ENCODE measurements at places on chromosomes 2 and 18.

- no peak for DNase-seq
Observed at GRCh38 chr2:156466739-156467405, 30.7 kb downstream of the GPD2 start.

DNA sequence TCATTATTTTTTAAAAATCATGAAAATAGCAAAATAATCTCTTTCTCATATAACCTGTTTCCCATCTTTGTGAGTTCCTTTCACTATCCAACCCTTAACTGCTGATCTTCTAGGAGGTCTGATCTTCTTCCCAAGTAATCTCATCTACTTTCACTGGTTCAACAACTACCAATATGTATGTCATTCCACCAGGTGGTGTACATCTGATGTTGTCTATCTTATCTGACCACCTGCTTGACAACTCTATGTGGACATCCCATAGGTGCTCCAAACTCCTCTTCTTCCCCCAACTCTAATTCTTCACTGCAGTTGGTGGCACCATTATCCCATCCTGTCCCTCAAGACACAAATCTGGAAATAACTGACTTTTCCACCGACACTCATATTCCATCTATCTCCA lies 62.5 kb downstream of the FAM228A start:
- DNase-seq = no peak

- DNase-seq = no peak
Observed at GRCh38 chr2:200406379-200406778, 99.9 kb downstream of the SPATS2L start.

- no peak for DNase-seq
Observed at GRCh38 chr2:217958206-217958883, 44.5 kb downstream of the TNS1 start.
